ENCODE measurements at places on chromosomes 13 and 19. TPM values are rescaled to one million over a fixed set of nuclear protein-coding genes. Genes with fewer than 3 reads are reported as not detected.

GRCh38 chr13:20492641-20493040, 33.0 kb downstream of the CRYL1 start:
- H3K36me3 ChIP-seq, result no peaks in the 10 kb centered on the region
- no peaks in the 10 kb centered on the region for H3K27me3 ChIP-seq
- H3K4me3 ChIP-seq, result no peak overlapping the region
- peak; percentile 24 for DNase-seq
- no peak overlapping the region for H3K27ac ChIP-seq

DNA sequence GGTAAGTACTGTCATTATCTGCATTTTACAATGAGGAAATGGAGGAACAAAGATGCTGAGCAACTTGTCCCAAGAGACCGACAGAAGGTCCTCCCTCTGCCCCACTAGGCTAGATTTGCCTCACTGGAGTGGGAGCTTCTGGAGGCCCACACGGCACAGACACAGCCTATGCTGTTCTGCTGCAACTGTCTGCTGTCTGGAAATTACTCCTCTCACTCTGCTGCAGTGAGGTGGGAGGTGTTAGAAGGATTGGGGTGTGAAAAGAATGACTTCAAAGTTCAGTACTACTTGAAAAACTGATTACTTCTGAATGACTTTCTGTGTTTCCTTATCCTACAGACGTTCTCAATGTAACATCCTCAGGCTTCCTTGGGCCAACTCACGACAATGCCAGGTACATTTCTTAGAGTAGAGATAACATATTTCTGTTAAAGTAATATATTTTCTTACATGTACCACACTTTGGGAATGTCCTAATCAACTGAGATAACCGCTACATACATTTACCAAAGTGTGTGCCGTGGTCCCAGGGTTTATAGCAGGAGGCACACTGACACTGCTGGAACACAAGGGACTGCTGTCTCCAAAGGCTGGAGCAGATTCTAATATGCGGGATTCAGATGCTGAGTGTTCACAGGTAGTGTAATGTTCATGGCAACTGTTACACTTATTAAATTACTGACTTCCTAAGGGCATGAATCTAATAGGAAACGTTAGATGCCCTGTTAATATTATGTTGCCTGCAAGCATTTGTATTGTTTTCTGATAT, 53.5 kb upstream of the WASF3 start:
- no peak for DNase-seq
- no peaks in the 10 kb centered on the region for H3K27me3 ChIP-seq
- no peaks in the 10 kb centered on the region for H3K36me3 ChIP-seq
- H3K27ac ChIP-seq, result no peak overlapping the region

GRCh38 chr13:106527445-106527801, 8.0 kb downstream of the EFNB2 start:
- no peak overlapping the region for H3K27ac ChIP-seq
- H3K36me3 ChIP-seq, result no peaks in the 10 kb centered on the region
- no peak overlapping the region for H3K4me3 ChIP-seq
- peaks cover under 1% of the 10 kb centered on the region for H3K4me1 ChIP-seq
- DNase-seq, result no peak
- peaks cover 4% of the 10 kb centered on the region for H3K27me3 ChIP-seq

DNA sequence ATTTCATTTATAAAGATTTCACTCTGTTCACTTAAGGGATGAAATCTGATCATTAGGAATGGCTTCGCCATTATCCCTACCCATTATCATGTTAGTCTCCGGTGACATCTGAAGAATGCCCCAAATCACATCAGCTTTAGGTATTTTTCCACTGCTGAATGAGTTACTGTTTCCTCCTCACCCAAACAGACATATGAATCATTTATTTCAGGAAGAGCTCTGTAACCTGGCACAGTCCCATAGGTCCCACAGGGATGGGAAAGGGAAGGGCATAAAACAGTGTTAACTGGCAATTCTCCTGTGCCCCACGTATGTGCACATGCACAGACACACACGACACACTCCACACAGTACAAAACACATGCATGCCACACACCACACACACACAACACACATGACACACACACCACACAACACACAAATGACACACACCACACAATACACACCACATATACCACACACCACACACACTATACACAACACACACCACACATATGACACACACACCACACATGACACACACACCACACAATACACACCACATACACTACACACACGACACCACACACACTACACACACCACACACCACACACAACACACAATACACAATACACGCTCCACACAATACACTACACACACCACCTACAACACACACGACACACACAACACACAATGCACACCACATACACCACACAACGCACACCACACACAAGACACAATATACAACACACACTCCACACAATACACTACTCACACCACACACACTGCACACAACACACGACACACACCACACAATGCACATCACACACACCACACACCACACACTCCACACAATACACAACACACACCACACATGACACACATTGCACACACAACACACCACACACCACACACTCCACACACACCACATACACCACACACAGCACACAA, 15.4 kb downstream of the TMEM255B start:
- H3K4me1 ChIP-seq, result no peaks in the 10 kb centered on the region
- no peak overlapping the region for H3K4me3 ChIP-seq
- peaks cover 4% of the 10 kb centered on the region for H3K27me3 ChIP-seq
- H3K36me3 ChIP-seq, result no peaks in the 10 kb centered on the region
- H3K27ac ChIP-seq, result no peak overlapping the region

- peak overlapping the region; percentile 77 for H3K4me3 ChIP-seq
- H3K36me3 ChIP-seq, result no peaks in the 10 kb centered on the region
- H3K4me1 ChIP-seq, result peaks cover 96% of the 10 kb centered on the region
- DNase-seq, result peak; percentile 45
- no peaks in the 10 kb centered on the region for H3K27me3 ChIP-seq
- peak overlapping the region; percentile 73 for H3K27ac ChIP-seq
Measured at GRCh38 chr19:1856345-1856697, 7.1 kb downstream of the KLF16 start.

- H3K27me3 ChIP-seq, result no peaks in the 10 kb centered on the region
- H3K4me3 ChIP-seq, result no peak overlapping the region
- no peaks in the 10 kb centered on the region for H3K4me1 ChIP-seq
- no peaks in the 10 kb centered on the region for H3K36me3 ChIP-seq
- no peak overlapping the region for H3K27ac ChIP-seq
Measured at GRCh38 chr13:109655611-109656010, 130.8 kb downstream of the IRS2 start.

DNA sequence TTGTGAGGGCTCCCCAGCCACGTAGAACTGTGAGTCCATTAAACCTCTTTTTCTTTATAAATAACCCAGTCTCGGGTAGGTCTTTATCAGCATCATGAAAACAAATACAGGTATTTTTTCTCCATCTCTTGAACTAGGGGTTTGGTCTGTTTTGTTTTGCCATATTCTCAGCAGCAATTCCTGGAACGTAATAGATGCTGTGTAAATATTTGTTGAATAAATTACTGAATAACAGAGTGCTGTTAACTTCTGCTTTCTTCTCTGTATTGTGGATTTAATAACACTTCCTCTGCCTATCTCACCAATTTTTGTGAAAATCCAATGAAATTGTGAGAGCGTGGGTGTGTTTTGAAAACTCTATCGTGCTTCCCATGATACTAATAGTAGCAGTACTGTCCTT, 429.4 kb downstream of the DCT start:
- H3K36me3 ChIP-seq, result no peaks in the 10 kb centered on the region
- H3K4me1 ChIP-seq, result no peaks in the 10 kb centered on the region
- H3K27me3 ChIP-seq, result no peaks in the 10 kb centered on the region
- no peak overlapping the region for H3K27ac ChIP-seq
- no peak overlapping the region for H3K4me3 ChIP-seq

GRCh38 chr19:13849991-13850909, 26.7 kb upstream of the NANOS3 start:
- peak overlapping the region; percentile 24 for H3K4me3 ChIP-seq
- no peaks in the 10 kb centered on the region for H3K36me3 ChIP-seq
- peak overlapping the region; percentile 75 for H3K27ac ChIP-seq
- H3K4me1 ChIP-seq, result peaks cover 45% of the 10 kb centered on the region
- peak; percentile 66 for DNase-seq
- H3K27me3 ChIP-seq, result no peaks in the 10 kb centered on the region

The SHD gene
- not detected for polyA plus RNA-seq

The CDADC1 gene
- polyA plus RNA-seq, result 6.2 TPM

The PTPRS gene
- not detected for polyA plus RNA-seq

The IGFL2 gene
- not detected for polyA plus RNA-seq
